Amygdala (tissue), 56 donors: ENCODE measurements at places on chromosomes 6 and 20.

- no peak for DNase-seq
Measured at GRCh38 chr6:82862543-82862942, 203.1 kb downstream of the UBE3D start.

DNA sequence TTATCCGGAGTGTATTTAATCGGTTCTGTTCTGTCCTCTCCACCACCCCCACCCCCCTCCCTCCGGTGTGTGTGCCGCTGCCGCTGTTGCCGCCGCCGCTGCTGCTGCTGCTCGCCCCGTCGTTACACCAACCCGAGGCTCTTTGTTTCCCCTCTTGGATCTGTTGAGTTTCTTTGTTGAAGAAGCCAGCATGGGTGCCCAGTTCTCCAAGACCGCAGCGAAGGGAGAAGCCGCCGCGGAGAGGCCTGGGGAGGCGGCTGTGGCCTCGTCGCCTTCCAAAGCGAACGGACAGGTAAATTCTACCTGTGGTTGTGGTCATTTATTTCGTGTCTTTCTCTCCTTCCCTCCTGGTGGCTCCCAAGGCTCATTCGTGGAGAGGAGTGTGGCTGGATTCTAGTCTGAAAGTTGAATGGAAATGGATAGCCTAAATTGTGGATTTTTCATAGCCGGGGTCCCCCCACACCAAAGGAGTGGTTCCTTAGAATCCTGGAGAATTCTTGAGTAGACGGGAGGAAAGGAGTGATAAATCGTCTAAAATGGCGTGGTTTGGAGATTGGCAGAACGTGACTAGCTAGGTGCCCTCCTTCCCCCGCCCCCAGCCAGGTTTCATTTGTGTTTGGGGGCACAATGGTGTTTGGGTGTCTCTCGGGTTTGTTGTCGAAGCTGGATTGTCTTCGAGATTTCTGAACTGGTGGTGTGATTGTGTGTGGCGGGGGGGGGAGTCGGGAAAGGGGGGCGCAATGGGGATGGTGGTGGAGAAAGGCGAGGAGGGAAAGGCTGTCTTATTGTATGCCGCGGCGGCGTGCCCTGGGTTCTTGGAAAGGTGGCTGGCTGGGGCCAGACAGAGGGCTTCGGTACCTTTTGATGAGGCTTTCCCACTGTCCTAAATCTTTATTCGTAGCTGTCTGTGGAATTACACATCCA is 673 bp downstream of the MARCKS start:
- DNase-seq = peak; percentile 27

GRCh38 chr6:45933855-45934254 is 81.8 kb downstream of the CLIC5 start:
- DNase-seq = no peak

DNA sequence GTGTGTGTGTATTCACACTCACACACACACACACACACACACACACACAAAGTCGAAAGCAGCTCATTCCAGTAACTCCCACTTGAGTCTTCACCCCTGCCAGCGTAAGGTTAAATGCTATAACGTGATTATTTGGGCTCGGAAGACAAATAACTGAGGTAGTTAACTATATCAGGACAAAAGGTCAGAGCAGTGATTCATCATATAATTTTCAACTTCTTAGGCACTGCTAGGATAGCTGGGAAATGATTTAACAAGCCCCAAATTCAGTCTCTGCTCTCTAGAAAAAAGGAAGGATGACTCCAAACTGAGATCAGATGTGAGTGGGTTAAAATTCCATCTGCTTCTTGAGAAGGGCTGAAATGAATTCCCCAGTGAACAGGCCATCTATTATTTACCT is 30.7 kb downstream of the HDGFL1 start:
- DNase-seq = no peak

DNA sequence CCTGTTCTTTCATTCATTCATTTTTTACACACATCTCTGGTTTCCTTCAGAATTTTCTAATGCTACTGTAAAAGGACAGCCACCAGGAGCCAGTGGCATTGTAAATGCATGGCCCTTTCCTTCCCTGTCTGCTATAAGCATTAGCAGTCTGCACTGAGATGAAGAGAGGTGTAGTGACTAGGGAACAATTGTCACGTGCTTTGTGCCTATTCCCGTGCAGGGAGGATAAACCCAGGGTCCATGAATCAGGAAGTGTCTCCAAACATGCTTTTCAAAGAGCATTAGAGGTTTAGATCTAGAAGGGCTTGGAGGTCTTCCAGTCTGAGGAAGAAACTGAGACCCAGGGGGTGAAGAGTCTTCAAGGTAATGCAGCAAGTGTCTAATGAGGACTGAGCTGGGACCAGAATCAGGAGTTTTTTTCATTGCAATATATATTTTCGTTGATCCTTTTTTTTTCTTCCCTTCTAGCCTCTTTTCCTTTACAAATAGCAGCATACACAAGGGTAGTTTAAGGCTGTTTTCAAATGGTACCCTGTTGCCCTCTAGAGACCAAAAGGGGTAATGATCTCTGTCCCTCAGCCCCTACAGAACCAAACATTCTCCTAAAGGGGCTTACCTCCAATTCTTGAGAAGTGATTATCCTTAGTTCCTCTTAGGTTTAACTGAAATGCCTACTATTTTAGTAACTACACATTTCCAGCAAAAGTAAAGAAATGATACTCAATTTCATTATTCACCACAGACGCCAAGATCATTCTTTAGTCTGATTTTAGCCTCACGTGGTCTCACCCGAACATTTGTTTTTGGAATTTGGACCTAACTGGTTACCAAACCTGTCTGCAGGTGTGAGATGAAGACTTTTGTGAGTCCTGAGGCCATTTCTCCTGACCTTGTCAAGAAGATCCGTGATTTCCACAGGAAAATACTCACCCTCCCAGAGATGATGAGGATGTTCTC is 6.6 kb downstream of the TRIM15 start:
- no peak for DNase-seq

GRCh38 chr6:137430954-137431353 is 63.2 kb downstream of the OLIG3 start:
- no peak for DNase-seq

DNA sequence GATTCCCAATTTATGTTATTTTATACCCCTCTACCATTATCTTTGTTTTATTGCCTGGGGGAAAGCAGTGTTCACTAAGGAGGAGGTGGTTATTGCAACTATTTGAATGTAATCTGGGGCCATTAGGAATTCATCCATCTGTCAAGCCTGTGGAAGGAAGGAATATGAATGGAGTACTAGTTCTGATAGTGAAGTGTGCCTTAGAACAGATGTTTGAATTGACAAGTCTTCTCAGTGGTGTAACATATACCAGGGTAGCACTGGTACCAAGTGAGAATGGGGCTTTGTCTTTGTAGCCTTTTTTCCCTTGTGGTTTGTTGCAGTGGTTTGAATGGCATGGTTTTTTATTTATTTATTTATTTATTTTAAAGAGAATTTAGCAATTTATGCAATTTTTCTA is 27.9 kb upstream of the HDAC2 start:
- peak; percentile 36 for DNase-seq

GRCh38 chr6:167915139-167915538 is 82.3 kb upstream of the KIF25 start:
- no peak for DNase-seq

- no peak for DNase-seq
Measured at GRCh38 chr6:169800116-169800667, 48.8 kb downstream of the ERMARD start.

DNA sequence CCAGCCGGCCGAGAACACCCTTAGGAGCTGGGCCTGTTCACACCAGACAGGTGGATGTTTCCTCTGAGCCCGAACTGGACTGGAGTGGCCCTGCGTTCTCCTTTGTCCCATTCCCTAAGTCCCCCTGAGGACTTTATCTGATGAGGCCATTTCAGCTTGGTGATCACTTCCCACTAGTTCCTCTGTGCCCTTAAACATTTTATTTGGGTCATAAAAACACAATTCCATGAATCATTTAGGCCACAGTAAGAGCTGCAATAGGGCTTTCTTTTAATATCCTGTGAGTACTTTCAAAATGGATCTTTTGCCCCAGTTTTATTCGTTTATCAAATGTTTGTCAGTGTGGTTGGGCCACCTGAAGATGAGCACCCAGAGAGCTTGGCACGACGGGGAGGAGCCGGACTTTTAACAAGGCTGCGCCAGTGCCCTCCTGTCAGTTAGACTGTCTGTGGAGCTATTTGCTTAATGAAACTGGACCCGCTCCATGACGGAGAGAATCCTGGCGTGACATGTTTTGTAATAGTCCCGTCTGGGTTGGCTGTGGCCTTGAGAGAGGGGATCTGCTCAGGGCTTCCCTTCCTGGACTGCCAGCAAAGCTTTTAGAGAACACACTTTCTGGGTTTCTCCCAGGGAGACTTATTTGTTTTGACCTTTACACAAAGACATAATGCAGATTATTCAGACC is 53.5 kb downstream of the ZDHHC14 start:
- no peak for DNase-seq

- DNase-seq = no peak
Measured at GRCh38 chr20:60680554-60680953, 571.5 kb upstream of the CDH4 start.

DNA sequence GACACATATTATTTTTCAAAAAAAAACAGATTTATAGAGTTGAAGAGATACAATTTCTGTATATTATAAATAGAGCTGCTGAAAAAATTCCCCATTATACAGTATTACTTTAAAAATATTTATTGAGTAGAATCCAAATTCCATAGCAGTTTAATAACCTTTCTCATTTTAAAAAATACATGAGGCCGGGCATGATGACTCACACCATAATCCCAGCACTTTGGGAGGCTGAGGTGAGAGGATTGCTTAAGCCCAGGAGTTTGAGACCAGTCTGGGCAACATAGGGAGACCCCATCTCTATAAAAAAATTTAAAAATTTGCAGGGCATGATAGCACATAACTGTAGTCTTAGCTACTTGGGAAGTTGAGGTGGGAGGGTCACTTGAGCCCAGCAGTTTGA is 13.0 kb downstream of the ATRN start:
- no peak for DNase-seq

DNA sequence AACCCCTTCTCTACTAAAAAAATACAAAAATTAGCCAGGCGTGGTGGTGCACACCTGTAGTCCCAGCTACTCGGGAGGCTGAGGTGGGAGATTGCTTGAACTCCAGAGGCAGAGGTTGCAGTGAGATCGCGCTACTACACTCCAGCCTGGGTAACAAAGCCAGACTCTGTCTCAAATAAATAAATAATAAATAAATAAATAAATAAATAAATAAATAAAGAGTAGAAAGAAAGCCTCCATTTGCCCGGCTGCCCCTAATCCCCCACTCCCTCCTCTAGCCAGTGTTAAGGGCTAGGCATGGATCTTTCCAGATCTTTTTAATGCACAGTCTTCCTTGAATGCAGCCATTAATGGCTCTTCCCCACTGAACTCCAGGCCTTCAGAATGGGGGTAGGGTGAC is 3.2 kb downstream of the PNPLA1 start:
- no peak for DNase-seq

GRCh38 chr6:2959909-2960719 is 11.3 kb downstream of the SERPINB6 start:
- peak; percentile 22 for DNase-seq

DNA sequence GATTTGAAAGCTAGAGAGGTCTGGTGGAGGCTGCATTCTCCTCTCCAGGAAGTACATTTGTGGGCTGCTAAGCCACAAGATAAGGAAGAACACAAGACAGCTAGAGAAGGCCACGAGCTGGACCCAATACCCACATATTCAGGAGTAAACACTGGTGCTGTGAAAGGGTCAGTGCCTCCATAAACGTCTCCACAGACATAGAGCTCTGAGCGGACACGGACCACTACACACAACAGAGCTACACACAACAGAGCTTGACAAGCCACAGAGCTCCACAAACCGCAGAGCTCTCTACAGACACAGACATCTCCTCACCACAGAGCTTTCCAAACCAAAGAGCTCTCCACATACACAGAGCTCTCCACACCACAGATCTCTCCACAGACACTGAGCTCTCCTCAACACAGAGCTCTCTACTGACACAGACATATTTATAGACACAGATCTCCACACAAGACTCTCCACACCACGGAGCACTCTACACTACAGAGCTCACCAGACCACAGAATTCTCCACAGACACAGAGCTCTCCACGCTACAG is 51.9 kb downstream of the ERMARD start:
- no peak for DNase-seq
